Uterus (tissue), 4 donors: ENCODE measurements at places on chromosomes 3 and 15. TPM values are rescaled to one million over a fixed set of nuclear protein-coding genes. Genes with fewer than 3 reads are reported as not detected.

GRCh38 chr3:187951452-187952190, 202.3 kb upstream of the LPP start:
- DNase-seq: no peak
- no peaks in the 10 kb centered on the region for H3K36me3 ChIP-seq
- no peak overlapping the region for H3K4me3 ChIP-seq
- no peaks in the 10 kb centered on the region for H3K4me1 ChIP-seq

- H3K36me3 ChIP-seq: no peaks in the 10 kb centered on the region
- peak; percentile 88 for DNase-seq
These were observed 46.4 kb upstream of the HES1 start for GRCh38 chr3:194089357-194090177.

- H3K27ac ChIP-seq: no peak overlapping the region
- DNase-seq: no peak
- no peaks in the 10 kb centered on the region for H3K27me3 ChIP-seq
- H3K4me3 ChIP-seq: no peak overlapping the region
- H3K36me3 ChIP-seq: no peaks in the 10 kb centered on the region
- H3K4me1 ChIP-seq: no peaks in the 10 kb centered on the region
These were observed 238.0 kb downstream of the FOXP1 start for GRCh38 chr3:71345429-71346040.

GRCh38 chr3:107988460-107989175, 102.2 kb downstream of the CD47 start:
- no peak overlapping the region for H3K27ac ChIP-seq
- H3K36me3 ChIP-seq: no peaks in the 10 kb centered on the region
- DNase-seq: no peak
- peaks cover 7% of the 10 kb centered on the region for H3K4me1 ChIP-seq

DNA sequence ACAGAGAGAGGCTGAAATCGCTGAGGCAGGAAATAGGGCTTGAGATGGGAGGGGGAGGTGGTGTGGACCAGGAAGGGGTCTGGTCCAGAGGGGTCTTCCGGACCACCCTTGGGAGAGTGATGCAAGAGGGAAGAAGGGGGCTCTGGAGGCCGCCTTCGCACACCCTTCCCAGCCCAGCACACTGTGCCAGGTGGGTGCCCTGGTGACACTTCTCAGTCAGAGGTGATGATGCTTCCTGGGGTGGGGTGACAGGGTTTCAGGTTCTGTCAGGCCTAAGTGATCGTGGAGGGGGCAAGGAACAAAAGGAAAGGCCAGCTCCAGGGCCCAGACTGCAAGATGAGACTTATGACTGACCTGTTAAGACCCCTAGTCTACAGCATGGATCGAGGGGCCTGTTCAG, 12.7 kb downstream of the SEMA3G start:
- no peaks in the 10 kb centered on the region for H3K27me3 ChIP-seq
- no peak overlapping the region for H3K4me3 ChIP-seq
- no peak overlapping the region for H3K27ac ChIP-seq
- no peaks in the 10 kb centered on the region for H3K36me3 ChIP-seq

GRCh38 chr15:67138891-67139855, 73.8 kb downstream of the SMAD3 start:
- no peak overlapping the region for H3K4me3 ChIP-seq
- peaks cover 15% of the 10 kb centered on the region for H3K4me1 ChIP-seq
- no peaks in the 10 kb centered on the region for H3K27me3 ChIP-seq
- no peak for DNase-seq
- peak overlapping the region; percentile 94 for H3K27ac ChIP-seq
- H3K36me3 ChIP-seq: no peaks in the 10 kb centered on the region

GRCh38 chr3:139619484-139619883, 58.3 kb downstream of the NMNAT3 start:
- no peaks in the 10 kb centered on the region for H3K27me3 ChIP-seq
- no peak for DNase-seq
- H3K36me3 ChIP-seq: no peaks in the 10 kb centered on the region
- H3K4me3 ChIP-seq: no peak overlapping the region
- H3K4me1 ChIP-seq: no peaks in the 10 kb centered on the region
- no peak overlapping the region for H3K27ac ChIP-seq

DNA sequence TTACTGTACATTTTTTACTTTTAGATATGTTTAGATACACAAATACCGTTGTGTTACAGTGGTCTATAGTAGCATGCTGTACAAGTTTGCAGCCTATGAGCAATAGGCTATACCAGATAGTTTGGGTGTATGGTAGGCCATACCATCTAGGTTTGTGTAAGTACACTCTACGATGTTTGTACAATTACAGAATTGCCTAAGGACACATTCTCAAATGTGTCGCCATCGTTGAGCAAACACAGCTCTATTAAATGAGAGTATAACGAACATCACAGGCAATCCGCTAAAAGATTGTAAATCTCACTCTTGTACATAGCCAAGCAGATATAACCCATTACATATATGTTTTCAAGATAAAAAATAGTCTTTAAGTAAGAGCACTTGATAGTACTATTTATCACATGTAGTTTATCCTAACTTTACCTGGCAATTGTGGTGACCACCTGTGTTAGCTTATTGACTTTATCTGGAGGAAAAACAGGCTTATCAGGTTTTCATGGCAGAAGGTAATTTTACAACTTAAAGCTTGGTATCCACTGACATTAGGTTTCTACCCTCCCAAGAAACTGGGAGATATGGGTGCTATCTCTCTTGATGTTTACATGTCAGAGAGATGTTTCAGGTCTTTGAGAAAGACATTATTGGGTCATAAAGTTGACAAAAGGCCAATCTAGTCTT, 898.7 kb downstream of the NSUN3 start:
- no peak for DNase-seq
- H3K4me3 ChIP-seq: no peak overlapping the region
- no peak overlapping the region for H3K27ac ChIP-seq
- no peaks in the 10 kb centered on the region for H3K4me1 ChIP-seq
- no peaks in the 10 kb centered on the region for H3K36me3 ChIP-seq

- H3K36me3 ChIP-seq: no peaks in the 10 kb centered on the region
- peaks cover 10% of the 10 kb centered on the region for H3K27me3 ChIP-seq
- DNase-seq: no peak
- no peak overlapping the region for H3K27ac ChIP-seq
- H3K4me3 ChIP-seq: no peak overlapping the region
These were observed 531.2 kb upstream of the SEMA6D start for GRCh38 chr15:47186075-47186474.

DNA sequence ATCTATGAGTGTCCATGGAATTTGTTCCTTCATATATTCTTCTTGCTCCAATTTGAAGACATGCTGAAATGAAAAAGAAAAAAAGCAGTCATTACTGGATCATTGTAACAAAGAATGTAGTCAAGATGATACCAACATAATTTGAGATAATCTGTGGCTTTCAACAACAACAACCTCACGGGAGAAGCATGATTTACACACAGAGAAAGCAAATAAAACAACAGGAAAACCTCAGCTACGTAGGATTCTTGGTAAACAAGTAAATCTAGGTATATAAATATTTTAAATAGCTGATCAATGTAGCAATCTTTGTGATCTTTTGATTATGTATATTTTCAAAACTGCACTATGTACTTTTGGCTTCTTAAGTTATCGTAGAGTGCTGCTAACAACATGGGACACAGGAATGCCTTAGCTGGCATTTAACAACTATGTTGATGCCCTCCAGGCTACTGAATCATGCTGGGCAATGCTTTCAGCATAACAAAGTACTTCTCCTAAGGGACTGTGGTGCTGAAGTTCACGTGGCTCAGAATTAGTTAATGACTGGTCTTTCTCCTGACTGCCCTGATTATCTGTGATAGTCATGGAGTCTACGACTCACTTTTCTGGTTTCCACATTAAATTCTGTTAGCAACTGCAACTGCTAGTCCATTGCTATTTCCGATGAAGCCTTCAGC, 96.5 kb upstream of the MYO5C start:
- no peaks in the 10 kb centered on the region for H3K27me3 ChIP-seq
- H3K27ac ChIP-seq: no peak overlapping the region
- no peaks in the 10 kb centered on the region for H3K4me1 ChIP-seq
- H3K4me3 ChIP-seq: no peak overlapping the region

GRCh38 chr3:104796556-104796955, 570.2 kb upstream of the ALCAM start:
- H3K4me1 ChIP-seq: no peaks in the 10 kb centered on the region
- H3K27me3 ChIP-seq: no peaks in the 10 kb centered on the region
- no peak overlapping the region for H3K4me3 ChIP-seq
- no peak for DNase-seq
- H3K27ac ChIP-seq: no peak overlapping the region
- no peaks in the 10 kb centered on the region for H3K36me3 ChIP-seq

GRCh38 chr3:119237299-119237698, 3.4 kb downstream of the B4GALT4 start:
- peaks cover 3% of the 10 kb centered on the region for H3K4me1 ChIP-seq
- no peak overlapping the region for H3K4me3 ChIP-seq
- no peak for DNase-seq

DNA sequence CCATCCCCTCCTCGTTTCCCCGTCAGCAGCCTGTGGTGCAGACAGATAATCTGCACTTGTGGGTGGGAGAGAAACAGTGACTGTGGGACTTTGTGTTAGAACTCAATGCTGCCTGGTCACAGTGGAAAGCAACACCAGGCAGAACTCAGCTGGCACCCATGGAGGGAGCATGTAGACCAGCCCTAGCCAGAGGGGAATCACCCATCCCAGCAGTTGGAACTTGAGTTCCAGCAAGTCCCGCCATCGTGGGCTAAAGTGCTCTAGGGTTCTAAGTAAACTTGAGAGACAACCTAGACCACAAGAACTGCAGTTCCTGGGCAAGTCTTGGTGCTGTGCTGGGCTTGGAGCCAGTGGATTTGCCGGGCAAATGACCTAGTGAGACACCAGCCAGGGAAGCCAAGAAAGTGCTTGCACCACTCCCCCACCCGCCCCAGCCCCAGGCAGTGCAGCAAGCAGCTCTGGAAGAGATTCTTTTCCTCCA, 24.4 kb downstream of the ISG20 start:
- H3K27ac ChIP-seq: no peak overlapping the region
- no peaks in the 10 kb centered on the region for H3K36me3 ChIP-seq
- no peak overlapping the region for H3K4me3 ChIP-seq
- H3K4me1 ChIP-seq: no peaks in the 10 kb centered on the region
- H3K27me3 ChIP-seq: no peaks in the 10 kb centered on the region

DNA sequence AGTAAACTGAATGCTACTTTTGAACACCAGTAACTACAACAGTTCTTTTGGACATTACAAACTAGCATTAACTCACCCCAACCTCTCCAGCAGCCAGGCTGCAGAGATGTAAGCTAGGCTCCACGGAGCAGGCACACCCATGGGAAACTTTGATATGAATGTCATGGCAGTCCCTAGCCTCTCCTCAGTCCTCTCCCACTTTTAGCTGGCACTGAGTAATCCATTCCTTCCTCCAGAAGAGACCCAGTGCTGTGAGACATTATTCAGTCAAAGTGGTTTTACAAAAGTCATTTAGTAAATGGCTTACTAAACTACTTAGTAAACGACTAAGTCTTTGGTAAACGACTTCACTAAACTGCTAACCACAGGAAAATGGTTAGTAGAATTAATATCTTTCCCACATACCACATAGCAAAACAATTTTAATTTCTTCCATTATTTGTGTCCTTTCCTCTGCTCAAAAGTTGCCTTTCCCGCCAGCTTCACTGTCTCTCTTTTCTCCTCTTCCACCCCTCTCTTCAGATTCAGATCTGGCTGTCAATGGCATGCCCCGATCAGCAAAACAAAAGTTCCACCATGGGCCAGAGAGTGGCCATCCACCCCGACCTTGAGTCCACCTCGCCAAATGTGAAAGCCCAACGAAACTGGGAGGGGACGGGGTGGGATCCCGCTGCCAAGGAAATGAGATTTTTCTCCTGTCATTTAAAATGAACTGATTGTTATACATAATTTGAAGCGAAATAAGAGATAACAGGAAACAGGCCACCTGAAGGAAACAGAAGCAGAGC, 67.5 kb upstream of the TJP1 start:
- H3K4me3 ChIP-seq: no peak overlapping the region
- no peaks in the 10 kb centered on the region for H3K36me3 ChIP-seq
- peak overlapping the region; percentile 17 for H3K27ac ChIP-seq
- no peaks in the 10 kb centered on the region for H3K27me3 ChIP-seq

- peak; percentile 49 for DNase-seq
- H3K27me3 ChIP-seq: no peaks in the 10 kb centered on the region
- no peaks in the 10 kb centered on the region for H3K4me1 ChIP-seq
- no peaks in the 10 kb centered on the region for H3K36me3 ChIP-seq
- H3K4me3 ChIP-seq: no peak overlapping the region
- H3K27ac ChIP-seq: peak overlapping the region; percentile 26
These were observed 9.4 kb downstream of the SNX1 start for GRCh38 chr15:64105113-64105704.

- no peak for DNase-seq
- H3K36me3 ChIP-seq: no peaks in the 10 kb centered on the region
These were observed 101.2 kb upstream of the ZBTB20 start for GRCh38 chr3:115248274-115248673.

- peak within 1 kb of the TSS; percentile 75 for H3K4me3 ChIP-seq
- no peaks in the 10 kb centered on the region for H3K36me3 ChIP-seq
- peak; percentile 75 for DNase-seq
- H3K27me3 ChIP-seq: no peaks in the 10 kb centered on the region
These were observed at the start of the genes GLT8D1 and SPCS1 for GRCh38 chr3:52705688-52706686. Gene GLT8D1, minus strand, starts transcription at chr3:52705791. Its CDS starts 5,331 bp downstream, at chr3:52700460. Gene SPCS1, plus strand, starts transcription at chr3:52706106. Its CDS starts 141 bp downstream, at chr3:52706247.

- no peak for DNase-seq
- no peak overlapping the region for H3K4me3 ChIP-seq
- H3K4me1 ChIP-seq: no peaks in the 10 kb centered on the region
- H3K27me3 ChIP-seq: no peaks in the 10 kb centered on the region
These were observed 159.4 kb downstream of the LSAMP start for GRCh38 chr3:116285781-116286421.

- no peak overlapping the region for H3K4me3 ChIP-seq
- DNase-seq: no peak
- H3K27ac ChIP-seq: no peak overlapping the region
- no peaks in the 10 kb centered on the region for H3K36me3 ChIP-seq
- no peaks in the 10 kb centered on the region for H3K27me3 ChIP-seq
- no peaks in the 10 kb centered on the region for H3K4me1 ChIP-seq
These were observed 70.6 kb downstream of the VPS13C start for GRCh38 chr15:61989667-61990066.

ZIC1 gene
- not detected for total RNA-seq

ITPKA gene
- not detected for total RNA-seq

DYNC1LI1 gene
- total RNA-seq: 9.5 TPM

POPDC2 gene
- total RNA-seq: 9.6 TPM

GALNT15 gene
- total RNA-seq: 35.1 TPM

ZDHHC23 gene
- total RNA-seq: 0.29 TPM

FRMD5 gene
- total RNA-seq: 0.37 TPM

GOLGA8Q gene
- 5.2 TPM for total RNA-seq

SPTBN5 gene
- 0.76 TPM for total RNA-seq

TM6SF1 gene
- total RNA-seq: 10.5 TPM

ITIH3 gene
- 11.8 TPM for total RNA-seq

SLC24A5 gene
- not detected for total RNA-seq

ADPRH gene
- 2.6 TPM for total RNA-seq

DMXL2 gene
- 6.9 TPM for total RNA-seq

GOLGA6L4 gene
- 7.6 TPM for total RNA-seq
